ENCODE measurements at places on chromosomes 2 and 18.

DNA sequence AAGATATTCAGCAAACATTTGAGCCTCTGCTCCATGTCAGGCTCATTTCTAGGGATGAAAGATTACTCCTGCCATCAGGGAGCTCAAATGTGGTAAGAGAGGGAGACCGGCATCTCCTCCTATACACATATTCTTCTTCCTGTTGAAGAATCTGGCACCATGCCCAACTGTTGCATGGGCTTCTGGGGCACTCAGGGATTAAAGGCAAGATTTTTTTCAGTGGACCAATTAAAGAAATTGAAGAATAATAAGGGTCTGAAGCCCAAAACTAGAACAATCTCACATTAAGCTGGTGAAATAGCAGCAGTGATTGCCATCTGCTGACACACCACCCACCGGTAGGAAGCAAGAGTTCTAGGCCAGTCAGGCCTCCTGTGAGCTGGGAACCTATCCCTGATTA lies 145.4 kb upstream of the LYPD6 start:
- DNase-seq: no peak

DNA sequence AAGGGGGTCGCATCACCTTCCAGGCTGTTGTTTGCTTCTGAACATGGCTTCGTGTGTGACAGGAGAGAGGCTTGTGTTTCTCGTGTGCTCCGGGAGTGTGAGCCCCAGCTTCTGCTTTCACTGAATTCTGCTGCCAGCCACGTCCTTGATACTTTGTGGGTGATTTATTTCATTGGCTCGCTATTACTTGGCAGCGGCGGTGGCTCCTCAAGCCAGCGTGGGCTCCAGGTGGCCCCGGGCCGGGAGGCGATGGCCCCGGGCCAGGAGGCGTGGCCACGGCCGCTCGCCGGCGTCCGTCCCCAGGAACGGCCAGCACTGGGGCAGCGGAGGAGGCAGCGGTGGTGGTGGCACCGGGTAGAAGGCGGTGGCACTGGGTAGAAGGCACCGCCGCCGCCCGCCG lies 63.1 kb downstream of the NAPG start:
- DNase-seq: no peak

GRCh38 chr2:144323946-144324345 lies 196.0 kb downstream of the ZEB2 start:
- peak; percentile 26 for DNase-seq

DNA sequence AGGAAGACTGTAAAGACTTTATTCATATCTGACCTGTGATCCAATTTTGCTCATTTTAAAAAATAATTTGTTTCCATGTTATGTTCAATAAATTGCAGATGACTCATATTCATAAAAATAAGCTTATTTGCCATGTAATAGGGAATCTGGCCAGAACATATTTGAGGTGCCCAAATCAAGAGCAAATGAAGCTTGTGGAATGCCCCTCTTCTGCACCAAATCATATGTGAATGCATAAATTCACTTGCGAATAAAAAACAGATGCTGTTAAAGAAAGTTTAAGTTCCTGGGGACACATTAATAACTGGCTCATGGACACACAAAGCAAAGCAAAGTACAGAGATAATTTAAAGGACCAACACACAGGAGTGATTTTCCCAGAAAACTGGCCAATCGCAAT lies 279.0 kb upstream of the CDH2 start:
- DNase-seq: no peak

- peak; percentile 27 for DNase-seq
Observed at GRCh38 chr2:26039603-26040323, 5.9 kb downstream of the RAB10 start.

- DNase-seq: peak; percentile 8
Observed at GRCh38 chr2:30446602-30447148, 371 bp upstream of the LCLAT1 start.

DNA sequence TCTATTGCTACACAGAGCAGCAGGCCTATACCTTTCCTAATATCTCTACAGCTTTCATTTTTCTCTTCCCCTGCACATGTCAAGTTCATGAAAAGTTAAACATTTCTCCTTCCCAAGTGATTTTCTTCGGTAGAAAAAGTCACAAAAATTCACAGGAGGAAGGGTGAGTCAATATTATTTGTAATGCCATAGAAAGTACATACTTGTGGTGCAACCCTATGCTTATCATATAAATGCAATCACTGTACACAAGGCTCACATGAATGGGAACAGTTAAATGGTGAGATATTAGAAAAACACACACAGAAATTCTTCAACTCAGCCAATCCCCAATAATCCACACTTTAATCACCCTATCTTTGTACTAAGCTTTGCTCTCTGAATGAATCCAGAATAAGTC lies 651.6 kb downstream of the LRRTM4 start:
- peak; percentile 92 for DNase-seq

GRCh38 chr2:104976603-104977120 lies 61.2 kb upstream of the MRPS9 start:
- no peak for DNase-seq

DNA sequence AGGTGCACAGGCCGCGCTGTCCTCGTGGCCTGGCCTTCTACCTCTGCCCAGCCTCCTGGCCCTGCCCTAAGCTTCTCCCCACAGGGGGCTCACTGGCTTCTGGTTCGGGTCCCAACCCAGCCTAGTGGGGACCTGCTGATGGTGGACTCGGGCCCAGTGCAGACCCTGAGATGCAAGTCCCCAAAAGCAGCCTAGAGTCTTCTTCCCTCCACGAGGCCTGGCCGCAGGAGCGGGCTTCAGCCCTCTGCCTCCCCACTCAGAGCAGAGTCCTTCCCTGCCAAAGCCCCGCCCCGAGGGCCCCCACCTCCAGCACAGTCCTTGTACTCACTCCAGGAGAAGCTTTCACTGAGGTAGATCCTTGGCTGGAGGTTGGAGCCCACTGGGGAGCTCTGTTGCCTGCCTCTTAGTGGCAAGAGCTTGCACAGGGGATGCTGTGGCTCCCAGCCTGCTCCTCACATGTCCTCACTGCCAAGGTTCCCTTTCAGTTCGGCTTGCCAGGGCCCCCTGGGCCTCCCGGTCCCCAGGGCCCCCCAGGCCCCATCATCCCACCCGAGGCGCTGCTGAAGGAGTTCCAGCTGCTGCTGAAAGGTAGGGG lies 3.6 kb downstream of the ERFE start:
- no peak for DNase-seq

GRCh38 chr2:126715111-126715510 lies 59.2 kb downstream of the GYPC start:
- no peak for DNase-seq

Data from iris pigment epithelial cell (primary cell).